ENCODE measurements at places on chromosomes 2 and 18. TPM values are rescaled to one million over a fixed set of nuclear protein-coding genes. Genes with fewer than 3 reads are reported as not detected.

The AQP12B gene
- total RNA-seq: not detected

The MAP3K19 gene
- total RNA-seq: not detected

The BAZ2B gene
- total RNA-seq: 115 TPM

The GPR35 gene
- total RNA-seq: 1.6 TPM

The C2orf92 gene
- 3.9 TPM for total RNA-seq

DNA sequence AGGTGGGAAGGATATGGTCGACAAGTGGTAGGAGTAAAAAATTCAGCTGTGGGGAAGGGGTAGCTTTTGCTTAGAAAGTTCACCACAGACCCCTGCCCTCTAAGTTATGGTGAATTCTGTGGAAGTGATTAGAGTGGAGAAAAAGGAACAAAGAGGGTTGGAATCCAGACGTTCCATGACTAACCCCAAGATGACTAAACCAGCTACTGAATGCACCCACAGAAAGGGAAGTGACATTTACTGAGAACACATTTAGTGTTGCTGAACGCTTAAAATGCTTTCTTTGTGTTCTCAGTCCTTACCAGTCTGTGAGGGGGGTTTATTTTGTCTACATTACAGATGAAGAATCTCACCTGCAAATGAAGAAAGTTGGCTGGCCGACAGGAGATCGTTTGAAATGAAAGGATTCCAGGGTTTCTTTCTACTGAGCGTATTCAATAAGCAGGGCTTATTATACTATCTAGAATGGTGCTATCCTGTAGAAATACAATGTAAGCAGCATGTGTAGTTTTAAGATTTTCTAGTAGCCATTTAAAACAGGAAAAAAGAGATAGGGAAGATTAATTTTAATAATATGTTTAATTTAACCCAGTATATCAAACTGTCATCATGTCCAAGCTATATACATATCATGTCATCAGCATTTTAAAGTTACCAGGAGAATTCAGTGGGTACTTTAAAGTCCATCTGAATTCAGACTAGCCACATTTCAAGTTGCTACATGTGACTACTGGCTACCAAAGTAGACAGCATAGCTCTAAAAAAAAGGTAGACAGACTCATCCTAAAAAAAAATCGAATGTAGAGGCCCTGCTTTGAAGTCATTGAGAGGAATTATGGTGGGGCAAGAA is 60.1 kb downstream of the LIMS1 start:
- DNase-seq: peak; percentile 98

DNA sequence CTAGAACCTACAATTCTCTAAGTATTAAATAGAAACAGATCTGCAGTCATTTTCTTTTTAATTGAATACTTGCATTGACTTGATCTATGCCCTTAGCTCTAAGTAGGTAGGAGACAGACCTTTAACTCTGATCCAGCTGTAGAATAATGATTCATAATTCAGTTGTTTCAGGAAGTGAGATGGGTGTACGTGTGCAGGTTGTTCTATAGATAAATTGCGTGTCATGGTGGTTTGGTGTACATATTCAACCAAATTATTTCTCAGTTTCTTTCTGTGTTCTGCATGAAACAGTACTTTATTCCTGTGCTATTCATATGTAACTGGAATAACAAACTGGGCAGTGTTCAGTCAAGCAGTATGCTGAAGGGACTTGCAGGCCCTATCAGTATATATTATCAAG is 34.3 kb upstream of the CD226 start:
- DNase-seq: no peak

DNA sequence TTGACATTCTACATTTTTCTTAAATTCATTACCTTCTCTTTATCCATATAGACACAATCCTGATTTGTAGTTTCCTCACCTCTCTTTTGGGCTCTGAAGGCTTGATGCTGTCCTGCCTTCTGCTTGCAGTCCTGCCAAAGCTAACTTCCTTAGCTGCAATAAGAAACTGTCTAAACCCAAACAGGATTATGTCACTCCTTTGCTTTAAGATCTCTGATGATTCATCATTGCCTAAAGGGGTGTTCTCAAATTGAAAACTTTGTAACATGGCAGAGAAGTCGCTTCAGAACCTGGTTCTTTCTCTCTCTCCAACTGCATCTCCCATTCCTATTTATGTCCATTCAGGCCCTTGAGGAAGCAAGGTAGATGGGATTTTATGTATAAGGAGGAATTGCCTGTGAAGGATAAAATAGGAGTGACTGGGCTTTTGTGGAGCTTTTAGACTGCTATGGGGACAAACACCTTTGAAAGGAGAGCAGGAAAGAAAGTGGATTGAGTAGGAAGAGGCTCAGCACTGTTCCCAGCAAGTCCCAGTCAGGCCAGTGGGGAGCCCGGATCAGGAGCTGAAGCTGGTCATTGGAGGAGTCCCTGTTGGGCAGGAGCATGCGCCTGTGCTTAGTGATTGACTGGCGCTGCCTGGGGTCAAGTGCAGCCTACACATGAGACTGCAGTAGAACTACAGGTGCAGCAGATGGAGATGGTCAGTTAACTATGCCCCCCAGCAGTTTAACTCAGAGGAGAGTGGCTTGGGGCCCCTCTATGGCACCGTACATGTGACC is 390.6 kb downstream of the CTNNA2 start:
- peak; percentile 42 for DNase-seq

GRCh38 chr2:119076713-119077112 is 81.8 kb downstream of the C1QL2 start:
- DNase-seq: no peak

DNA sequence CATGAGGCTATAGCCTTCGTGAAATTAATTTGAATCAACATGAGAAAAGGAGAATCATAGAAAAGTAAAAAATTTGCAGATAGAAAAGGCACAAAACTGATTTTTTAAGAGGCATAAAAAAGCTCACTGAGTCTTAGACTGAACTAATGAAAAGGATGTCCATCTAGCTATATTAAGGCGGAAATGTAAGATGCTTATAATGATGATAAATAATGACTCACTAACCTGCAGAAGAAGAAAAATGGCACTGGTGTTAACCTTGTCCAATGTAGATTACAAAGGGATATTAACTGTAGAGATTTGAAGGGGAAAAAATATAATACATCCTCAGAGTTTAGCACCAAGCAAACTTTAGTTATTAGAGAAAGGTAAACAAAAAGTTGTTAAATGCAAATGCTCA is 1098.0 kb upstream of the DDX18 start:
- no peak for DNase-seq

DNA sequence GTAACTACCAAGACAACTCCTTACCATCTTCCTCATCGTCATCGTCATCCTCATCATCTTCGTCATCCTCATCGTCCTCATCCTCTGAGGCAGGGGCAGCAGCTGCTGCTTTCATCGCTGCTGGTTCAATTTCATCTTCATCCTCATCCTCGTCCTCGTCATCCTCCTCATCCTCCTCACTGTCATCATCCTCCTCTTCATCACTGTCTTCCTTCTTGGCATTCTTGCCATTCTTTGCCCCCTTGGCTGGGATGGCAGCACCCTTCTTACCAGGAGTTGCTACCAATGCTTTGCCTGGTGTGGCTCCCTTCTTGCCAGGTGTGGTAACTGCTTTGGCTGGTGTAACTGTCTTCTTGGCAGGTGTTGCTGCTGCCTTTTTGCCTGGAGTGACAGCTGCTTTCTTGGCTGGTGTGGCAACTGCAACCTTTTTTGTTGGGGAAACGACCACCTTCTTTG is 2.7 kb downstream of the NCL start:
- no peak for DNase-seq

DNA sequence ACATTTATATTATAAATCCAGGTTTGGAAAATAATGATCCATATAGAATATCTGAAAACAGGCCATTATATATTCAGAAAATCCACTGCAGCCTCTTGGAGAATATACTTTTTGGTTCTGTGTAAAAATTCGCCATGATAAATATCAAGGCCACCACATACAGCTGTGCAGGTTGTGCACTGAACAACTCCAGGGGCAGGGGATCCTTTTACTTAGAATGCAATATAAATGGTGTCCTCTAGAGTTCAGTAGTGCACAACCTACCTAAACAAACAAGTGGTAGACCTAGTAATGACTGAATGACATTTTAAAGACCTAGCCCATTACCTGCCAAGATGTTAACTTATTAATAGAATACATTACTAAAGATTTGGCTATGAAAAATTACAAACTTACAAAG is 22.4 kb downstream of the MOGAT1 start:
- peak; percentile 47 for DNase-seq

DNA sequence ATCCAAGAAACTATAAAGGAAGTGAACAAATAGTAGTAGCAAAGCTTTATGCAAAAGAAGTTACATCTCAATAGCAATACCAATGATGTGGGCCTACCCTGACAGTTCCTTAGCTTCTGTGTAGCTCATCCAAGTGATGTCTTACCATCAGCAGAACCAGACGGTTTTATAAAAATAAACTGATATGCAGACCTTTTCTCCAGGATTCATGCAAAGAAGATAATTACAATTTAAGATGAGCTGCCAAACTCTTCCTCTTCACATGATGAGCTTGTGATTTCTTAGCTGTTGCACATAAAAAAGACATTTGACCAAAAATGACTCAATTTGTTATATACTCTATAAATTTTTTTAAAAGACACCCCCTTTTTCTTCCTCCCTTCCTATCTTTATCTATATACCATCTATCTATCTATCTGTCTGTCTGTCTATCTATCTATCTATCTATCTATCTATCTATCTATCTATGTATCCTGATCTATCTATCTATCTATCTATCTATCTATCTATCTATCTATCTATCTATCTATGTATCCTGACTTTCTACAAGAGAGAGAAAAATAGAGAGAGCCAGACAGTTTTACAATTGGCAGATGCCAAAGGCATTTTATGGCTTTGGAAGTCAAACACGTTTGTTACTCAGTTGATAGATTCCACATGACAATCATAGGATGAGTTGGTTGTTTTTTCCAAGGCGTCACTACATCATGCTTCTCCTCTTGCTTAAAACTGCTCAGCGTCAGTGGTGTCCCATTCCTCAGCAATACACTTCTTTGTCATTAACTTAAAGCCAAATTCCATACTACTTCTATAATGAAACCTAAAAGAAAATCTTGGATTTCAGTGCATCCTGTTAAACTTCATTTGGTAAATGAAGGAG is 65.9 kb upstream of the ACTR3 start:
- no peak for DNase-seq

DNA sequence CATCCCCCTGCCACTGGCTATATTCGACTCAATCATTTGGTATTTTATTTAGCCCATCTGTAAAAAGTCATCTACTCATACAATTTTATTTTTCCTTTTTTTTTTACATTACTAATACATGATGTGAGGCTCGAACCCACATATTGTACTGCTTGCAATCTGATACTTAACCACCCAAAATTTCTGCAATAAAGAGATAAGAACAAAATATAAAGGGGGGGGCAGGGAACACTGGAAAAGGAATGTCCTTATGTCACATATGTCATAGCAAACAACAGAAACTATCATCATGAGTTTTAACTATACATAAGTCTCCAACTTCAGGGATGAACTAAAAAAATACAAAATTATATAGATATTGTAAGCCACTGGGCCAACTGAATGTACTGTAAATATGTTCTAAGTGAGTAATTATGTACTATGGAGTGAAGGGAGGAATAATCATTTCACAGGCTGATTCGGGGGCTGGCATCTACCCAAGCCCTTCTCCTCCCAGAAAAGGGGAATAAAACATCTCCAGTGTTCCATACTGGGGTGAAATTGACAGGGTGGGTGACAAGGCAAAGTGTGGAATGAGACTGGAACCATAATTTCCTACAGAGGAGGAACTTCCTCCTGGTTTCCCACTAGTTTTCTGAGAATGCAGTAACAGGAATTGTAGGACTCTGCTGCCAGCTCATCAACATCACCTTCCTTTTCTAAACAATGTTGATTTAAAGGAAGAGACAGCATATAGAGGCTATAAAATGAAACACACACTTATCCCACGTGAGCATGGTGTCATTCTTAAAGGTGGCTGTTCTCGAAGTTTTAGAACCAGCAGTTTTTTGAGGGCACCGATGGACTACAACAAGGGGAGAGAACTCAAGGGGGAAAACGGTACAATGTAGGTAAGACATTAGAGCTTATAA is 79.5 kb downstream of the FARSB start:
- no peak for DNase-seq

DNA sequence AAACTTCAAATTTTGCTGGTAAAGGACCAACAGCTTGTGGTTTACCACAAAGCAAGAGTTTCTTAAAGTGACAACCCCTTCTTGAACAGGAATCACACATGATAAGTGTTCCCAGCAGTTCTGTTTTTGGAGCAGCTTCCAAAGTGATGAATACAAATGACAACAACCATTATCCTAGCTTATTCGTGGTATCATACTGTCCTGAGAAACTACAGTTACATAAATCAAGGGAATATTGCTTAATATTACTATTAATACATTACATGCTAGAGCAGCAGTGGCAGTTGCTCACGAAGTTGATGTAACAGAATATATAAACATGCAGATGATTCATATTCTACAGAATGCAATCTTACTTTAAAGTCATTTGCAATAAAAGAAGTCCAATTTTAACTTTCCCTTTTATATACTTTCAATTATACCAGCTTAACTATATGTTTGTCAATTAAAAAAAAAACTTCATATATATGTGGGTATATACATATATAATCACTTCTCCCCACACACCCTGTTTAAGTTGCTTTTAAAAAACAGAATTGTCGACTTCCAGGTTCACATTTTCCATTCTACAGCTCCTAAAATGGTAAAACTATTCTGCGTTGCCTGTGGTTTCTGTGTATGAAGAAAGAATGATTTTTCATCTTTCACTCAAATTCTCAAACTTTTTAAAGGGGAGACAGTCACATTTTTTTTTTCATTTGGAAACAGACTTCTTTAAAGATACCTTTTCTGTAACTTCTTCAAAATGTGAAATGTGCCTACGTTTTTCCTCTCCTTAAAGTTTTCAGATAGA is 713.6 kb downstream of the TDRD15 start:
- DNase-seq: peak; percentile 23

- no peak for DNase-seq
Measured at GRCh38 chr2:231919341-231920035, 6.7 kb downstream of the NPPC start.

GRCh38 chr2:216302981-216303676 is 69.2 kb downstream of the MARCHF4 start:
- DNase-seq: no peak

DNA sequence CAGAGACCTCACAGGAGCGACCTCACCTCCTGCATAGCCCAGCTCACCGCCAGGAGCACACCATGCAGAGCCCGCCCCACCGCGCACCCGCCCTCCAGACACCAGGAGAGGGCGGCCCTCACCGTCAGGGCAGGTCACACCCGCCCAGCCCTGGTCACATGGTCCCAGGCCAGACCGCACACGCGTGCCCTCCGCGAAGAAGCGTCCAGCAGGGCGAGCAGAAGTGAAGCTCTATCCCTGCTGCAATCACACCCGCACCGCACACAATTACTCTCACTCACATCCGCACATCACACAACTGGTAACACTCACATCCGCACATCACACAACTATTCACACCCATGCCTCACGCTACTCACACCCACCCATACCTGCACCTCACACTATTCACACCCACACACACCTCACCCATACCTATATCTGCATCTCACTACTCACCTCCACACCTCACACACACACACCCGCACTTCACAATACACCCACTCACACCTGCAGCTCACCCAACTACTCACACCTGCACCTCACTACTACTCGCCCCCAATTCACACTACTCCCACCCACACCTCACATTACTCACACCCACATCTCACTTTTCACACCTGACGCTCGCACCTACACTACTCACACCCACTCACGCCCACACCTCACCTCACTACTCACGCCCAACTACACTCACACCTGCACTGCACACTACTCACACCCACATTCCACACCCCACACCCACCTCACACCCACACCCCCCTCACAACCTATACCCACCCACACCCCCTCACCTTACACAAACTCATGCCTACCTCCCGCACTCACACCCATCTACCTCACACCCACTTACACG is 242.0 kb downstream of the HDAC4 start:
- no peak for DNase-seq

All from renal cortical epithelial cell (primary cell).